Uterus (tissue), 4 donors: ENCODE measurements at places on chromosomes 4 and X. TPM values are rescaled to one million over a fixed set of nuclear protein-coding genes. Genes with fewer than 3 reads are reported as not detected.

DNA sequence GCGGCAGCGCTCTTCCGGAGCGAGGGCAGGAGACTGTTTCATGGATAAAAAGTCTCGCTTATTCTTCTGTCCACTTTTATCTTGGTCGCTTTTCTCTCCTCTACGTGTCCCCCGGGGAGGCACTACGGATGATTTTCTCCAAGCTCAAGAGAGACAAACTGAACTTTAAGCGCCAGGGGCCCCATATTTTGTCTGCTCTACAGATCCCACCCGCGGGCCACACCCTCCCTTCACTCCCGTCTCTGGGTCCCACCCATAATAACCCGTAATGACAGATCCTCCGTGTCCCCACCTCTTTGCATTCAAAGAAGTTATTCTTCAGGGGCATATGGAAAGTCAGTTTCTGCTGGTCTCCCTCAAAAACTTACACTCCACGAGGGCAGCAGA is at the start of gene CORIN:
TSS of gene CORIN (minus strand) at position 160 of the 387 bp plus-strand sequence. CDS start at position 42, 118 bp downstream.
- no peak for DNase-seq

DNA sequence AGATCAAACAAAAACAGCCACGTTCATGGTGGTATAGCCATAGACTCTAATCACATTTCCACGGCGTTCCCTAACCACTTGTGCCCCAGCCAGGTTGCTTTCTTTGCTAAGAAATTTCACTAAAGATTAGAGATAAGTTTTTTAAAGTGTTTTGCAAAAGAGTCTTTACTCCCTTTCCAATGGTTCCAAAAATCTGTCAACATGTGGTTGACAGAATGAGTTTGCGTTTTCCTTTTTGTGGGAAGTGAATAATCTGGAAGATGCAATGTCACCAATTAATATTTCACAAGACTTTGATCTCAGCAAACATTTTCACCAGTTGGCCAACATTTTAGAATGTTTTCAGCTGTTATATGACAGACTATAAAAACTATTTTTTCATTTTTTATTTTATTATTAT is 35.3 kb downstream of the CXCL1 start:
- DNase-seq = no peak

- no peak for DNase-seq
Measured at GRCh38 chr4:162061214-162061613, 102.6 kb downstream of the FSTL5 start.

GRCh38 chr4:186772936-186773487 is 49.4 kb upstream of the FAT1 start:
- no peak for DNase-seq

DNA sequence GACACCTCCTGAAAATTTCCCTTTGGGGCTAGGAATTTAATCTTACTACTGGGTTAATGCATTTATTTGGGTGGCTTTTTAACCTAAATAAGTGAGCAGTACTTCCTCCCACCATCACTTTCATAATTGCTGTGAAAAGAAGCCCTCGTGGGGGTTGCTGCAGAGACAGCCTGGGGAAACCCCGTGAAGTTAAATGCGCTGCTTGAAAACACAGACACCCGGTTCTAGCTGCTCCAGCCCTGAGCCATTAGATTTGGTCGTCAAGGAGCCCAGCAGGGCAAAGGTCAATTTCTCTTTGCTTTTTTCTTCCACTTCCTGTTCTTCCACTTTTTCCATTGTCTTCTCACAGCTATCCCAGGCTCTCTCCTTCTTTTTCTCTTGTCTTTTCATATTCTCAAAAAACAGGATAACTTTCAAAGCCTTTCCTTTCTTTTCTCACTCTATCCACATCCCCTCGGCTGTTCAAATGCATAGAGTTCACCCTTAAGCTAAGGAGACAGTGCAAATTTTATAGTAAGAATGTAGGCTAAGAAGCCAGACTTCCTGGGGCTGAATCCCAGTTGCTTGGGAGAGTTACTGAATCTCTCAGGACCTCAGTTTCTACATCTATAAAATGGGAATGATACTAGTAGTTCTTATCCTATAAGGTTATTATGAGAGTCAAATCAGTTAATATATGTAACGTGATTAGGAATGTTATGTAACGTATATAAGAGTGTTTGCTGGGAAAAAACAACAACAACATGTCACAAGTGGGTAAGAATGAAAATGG is 91.5 kb upstream of the ZNF827 start:
- no peak for DNase-seq

DNA sequence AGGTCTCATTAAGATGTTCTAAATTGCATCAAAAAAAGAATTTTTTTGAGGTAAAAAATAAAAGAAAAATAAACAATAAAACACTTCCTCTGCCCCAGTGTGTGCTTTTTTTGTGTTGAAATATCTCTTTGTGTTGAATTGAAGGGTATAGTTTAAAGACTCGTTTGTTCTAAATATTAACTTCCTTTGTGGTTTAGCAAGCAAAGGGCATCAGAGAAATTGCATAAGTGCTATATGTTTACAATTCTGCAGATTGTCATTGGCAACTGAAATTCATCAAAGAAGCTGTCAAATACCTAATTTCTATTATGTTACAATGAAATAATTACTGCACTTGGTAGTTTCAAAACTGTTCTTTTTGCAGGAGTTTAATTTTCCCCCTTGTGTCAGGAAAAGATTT is 260.5 kb downstream of the DKK2 start:
- no peak for DNase-seq

DNA sequence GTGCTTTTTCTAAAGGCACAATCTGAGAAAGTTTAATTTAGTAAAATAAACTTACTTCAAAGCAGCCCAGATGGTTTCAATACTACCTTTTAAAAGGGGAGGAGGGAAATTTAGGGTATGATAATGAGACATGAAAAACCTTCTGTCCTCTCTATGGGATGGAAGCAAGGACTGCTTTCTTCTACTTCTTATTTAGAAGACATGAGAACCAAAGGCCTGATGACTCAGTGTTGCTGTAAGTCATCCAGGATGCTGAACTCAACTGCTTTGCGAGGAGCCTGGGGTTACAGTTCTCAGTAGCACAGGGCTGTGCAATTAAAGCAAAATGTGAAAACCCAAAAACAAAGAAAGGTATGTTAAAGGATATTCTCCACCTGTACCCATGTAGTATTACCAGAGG is 140.8 kb upstream of the EDNRA start:
- peak; percentile 29 for DNase-seq

- no peak for DNase-seq
Measured at GRCh38 chr4:54942721-54943120, 182.7 kb downstream of the KDR start.

GRCh38 chrX:32877592-32877991 is 333.8 kb downstream of the DMD start:
- no peak for DNase-seq

DNA sequence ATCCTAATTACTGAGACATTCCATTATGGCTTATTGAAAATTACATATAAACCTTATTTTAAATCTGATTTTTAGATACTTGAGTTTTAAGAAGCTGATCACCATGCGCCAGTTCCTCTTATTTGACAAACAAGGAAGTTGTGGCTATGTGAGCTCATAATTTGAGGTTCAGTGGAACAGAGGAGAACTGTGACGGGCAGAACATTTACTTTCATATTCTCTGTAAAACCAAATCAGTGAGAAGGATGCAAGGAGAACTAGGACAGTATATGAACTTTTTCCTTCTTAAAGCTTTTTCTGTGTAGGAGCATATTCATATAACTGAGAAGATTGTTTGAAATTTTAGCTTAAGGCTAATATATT is 25.3 kb downstream of the STIM2 start:
- DNase-seq = no peak

DNA sequence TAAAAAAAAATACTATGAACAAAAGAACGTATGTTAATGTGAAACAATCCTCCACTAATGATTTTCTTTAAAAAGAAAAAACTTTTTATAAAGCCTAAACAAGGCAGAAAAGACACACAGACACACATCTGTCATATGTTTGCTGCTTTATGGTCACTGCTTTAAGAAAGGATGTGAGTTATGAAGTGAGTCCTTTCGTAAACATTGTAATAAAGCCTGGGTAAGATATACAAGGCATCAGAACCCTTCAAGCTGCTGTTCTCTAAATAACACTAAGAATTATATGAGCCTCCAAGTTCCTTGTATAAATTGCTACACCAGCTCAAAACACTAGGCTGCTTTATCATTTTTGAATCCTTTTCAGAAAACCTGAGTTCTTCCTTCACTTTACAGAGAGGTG is 81.6 kb downstream of the FBXO8 start:
- DNase-seq = no peak

DNA sequence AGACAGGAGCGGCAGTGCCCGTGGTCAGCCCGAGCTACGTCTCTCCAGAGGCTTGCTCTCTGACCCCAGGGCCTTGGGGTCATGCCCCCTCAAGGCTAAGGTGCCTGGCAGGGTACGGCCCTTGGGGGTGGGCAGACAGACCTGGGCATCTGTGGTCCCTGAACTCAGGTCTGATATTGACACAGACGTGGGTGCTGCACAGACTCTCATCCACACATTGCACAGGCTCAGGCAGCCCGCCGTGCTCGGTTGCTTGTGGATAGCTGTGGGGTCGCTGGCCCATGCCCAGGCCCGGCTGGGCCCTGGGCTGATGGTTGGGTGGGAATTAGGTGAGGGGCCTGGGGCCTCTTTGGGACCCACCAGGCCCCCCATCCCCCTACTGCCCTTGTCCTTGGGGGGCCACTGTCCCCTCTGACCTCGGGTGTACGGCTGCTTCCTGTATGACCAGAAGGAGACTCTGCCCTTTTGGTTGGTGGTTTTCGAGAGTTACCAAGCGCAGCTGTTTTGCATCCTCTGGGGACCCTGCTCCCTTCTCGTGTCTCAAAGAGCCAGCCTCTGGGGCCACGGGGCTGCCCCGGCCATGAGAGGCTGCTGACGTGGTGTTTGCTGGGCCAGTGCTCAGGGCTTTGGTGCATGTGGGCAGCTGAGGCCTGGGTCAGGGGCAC is 10.1 kb downstream of the FGFRL1 start:
- DNase-seq = no peak

DNA sequence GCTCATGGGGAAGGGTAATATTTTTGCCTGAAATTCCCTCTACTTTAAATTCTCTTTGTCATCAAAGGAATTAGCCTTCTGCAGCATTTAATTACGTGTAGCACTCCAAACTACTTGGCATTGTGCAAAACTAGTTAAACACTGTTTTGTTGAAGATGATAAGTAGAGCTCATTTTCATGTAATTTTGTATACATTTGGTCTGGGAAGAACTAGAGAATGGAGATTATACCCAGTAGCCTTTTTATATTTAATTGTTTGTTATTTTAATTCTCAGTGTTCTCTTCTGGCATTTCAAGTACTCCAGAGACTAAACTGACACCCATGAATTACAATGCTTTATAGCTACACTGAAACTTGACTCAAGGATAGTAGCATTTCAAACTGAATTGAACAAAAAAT is 211.5 kb upstream of the SMIM31 start:
- DNase-seq = no peak

DNA sequence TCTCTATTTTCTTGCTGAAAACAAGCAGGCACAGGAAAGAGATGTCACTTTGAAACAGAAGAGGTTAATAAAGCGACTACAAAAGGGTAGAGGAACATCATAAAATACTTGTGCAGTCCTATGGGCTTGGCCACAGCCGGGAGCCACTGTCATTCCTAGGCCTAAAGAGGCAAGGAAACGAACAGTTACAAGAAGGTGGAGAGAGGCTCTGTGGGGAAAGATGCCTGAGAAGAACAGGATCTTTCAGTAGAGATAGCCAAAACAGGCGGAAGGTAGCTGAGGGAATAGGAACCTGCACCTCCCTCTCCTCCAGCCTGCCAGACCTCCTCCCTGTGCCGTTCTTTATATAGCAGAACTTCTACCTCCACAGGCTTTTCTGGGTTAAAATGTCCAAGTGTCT is 57.4 kb upstream of the ARSJ start:
- no peak for DNase-seq

DNA sequence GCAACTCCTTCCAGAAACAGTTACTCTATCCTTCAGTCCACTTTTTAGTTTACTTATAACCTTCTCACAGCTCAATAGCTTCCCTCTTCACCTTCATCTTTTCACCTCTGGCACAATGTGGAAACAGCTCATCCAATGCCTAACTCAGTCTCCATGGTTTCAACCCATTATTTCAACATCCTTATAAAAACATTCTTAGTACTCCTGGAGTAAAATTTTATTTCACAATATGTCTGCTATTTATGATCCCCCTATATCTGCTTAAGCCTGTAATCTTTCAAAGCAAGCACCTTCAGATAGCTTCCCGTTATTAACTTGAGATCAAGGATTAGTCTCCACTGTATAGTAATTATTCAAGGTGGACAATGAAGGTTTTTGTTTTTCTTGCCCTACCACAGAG is 156.3 kb downstream of the GASK1B start:
- DNase-seq = no peak

DNA sequence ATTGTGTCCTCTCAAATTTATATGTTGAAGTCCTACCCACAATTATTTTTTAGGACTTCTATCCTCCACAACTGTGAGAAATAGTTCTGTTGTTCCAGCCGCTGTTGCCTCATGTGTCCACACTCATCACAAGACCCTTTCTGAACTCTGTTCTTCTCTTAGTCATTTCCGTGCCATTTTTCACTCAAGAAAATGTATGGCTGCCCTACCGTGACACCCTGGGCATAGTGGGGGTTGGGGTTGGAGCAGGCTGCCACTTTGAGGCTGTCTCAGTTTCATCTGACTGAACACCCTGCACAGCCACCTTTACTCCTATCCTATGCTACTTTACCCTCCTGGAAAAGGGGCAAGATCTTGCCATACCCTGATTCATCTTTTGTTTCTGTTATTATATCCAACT is 319.1 kb downstream of the TENM3 start:
- no peak for DNase-seq

- DNase-seq = no peak
Measured at GRCh38 chr4:148540622-148541326, 98.6 kb upstream of the NR3C2 start.

GRCh38 chr4:76616526-76616925 is 181.5 kb downstream of the SHROOM3 start:
- no peak for DNase-seq

- DNase-seq = no peak
Measured at GRCh38 chrX:16386126-16386525, 218.8 kb downstream of the MAGEB17 start.

DNA sequence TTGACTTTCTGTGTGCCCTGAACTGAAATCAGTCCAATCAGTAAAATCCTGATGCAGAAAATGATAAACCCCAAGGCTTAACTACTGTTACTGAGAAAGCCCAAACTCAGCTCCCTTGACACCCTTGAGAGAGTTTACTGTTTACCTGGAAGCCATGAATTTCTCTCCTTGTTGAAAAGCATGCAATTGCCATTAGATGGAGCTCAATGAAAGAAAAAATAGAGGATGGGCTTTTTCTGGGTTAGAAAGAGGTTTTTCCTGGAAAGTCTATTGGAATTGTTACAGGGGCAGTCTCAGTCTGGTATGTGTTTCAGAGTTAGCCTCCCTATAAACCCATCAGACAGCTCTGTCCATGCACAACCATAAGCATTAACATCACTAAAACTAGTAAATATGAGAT is 66.4 kb upstream of the C4orf54 start:
- DNase-seq = no peak

- no peak for DNase-seq
Measured at GRCh38 chr4:69239557-69240168, 25.1 kb upstream of the UGT2B11 start.

The CAMK2D gene
- 41.5 TPM for total RNA-seq

The UGT2B11 gene
- 0.21 TPM for total RNA-seq

The PLK4 gene
- 1.0 TPM for total RNA-seq

The PNMA6A gene
- total RNA-seq = 7.7 TPM

The NOP14 gene
- total RNA-seq = 2.0 TPM

The RPGR gene
- 27.1 TPM for total RNA-seq

The GAR1 gene
- total RNA-seq = 9.2 TPM

The MSX1 gene
- 19.7 TPM for total RNA-seq
